ENCODE measurements at places on chromosomes 7 and 10.

DNA sequence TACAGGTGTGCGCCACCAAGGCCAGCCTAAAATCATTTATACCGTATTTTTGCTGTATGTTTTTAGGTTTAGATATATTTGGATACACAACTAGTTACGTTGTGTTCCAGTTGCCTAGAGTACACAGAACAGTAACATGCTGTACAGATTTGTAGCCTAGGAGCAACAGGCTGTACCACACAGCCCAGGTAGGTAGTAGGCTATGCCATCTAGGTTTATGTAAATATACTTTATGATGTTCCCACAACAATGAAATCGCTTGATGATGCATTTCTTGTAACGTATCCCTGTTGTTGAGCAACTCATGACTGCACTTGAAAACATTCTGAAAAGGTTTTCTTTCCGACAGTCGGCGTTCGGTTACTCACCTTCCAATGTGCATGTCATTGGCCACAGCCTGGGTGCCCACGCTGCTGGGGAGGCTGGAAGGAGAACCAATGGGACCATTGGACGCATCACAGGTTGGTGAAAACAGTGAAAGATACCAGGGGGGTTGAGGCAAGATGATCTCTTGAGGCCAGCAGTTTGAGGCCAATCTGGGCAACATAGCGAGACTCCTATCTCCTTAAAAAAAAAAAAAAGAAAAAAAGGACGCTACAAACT, 7.7 kb downstream of the PNLIP start:
- no peak for DNase-seq

DNA sequence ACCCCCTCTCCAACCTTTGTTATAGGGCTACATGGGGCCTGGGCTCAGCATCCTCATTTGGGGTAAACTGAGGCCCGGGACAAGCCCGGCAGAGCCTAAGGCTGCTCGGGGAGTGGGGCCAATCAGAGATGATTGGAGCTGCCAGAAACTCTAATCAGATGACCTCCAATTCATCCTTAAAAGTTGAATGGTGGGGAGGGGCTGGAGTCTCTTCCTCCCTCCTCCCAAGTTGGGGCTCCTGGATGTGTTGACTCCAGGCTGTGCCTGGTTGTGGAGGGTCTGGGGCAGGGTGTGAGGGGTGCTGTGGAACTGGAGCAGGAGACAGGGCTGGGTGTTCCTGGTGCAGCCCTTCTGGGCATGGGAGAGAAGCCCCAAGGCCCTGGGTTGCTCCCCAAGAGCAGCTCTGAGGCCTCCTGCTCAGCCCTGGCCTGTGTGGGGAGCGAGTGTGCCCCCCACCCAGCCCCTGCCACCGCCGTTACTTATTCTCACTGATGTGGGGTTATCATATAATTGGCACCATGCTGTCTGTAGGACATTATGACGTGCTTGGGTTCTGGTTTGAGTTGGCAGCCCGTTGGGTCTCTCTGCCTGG, 2.2 kb downstream of the BHLHA15 start:
- DNase-seq = no peak

GRCh38 chr7:147756300-147756699, 834.3 kb upstream of the C7orf33 start:
- DNase-seq = no peak

GRCh38 chr7:69677054-69677852, 79.0 kb downstream of the AUTS2 start:
- no peak for DNase-seq

DNA sequence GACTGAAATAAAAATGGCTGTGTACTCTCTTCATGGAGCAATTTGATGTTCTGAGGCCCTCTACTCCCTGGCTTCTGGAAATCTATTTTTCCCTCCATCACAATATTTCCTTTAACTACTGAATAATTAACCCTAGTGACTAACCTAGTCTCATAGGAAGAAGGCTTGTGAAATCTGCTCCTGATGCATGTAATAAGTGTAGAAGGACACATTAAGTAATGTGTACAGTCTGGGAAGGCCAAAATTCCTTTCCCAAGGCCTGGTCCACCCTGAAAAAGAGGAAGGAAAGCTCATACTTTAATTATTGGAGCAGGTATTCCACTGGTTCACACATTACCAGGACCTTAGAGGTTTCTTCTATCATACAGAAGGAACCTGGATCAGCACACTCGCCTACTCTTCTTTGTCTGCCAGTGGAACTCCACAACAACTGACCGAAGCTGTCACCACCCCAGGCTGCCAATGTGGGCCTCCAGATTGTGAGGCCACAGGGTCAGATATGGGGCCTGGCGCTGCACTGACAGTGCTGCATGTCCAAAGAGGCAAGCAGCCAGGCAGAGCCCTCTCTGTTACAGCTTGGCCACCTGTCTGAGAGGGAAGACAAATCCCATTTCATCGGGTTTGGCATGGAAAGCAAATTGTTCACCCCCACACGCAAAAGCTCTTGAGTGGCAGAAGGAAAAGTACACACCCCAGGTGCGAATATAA, 54.4 kb upstream of the FAM133B start:
- DNase-seq = peak; percentile 63

GRCh38 chr7:87190783-87191182, 28.7 kb downstream of the TMEM243 start:
- no peak for DNase-seq

GRCh38 chr10:28722065-28722803, 44.9 kb downstream of the BAMBI start:
- DNase-seq = peak; percentile 73

- DNase-seq = no peak
These were observed 99.9 kb downstream of the CTBP2 start for GRCh38 chr10:125060482-125060825.
